ENCODE measurements at places on chromosomes 1 and 21. TPM values are rescaled to one million over a fixed set of nuclear protein-coding genes. Genes with fewer than 3 reads are reported as not detected.

DNA sequence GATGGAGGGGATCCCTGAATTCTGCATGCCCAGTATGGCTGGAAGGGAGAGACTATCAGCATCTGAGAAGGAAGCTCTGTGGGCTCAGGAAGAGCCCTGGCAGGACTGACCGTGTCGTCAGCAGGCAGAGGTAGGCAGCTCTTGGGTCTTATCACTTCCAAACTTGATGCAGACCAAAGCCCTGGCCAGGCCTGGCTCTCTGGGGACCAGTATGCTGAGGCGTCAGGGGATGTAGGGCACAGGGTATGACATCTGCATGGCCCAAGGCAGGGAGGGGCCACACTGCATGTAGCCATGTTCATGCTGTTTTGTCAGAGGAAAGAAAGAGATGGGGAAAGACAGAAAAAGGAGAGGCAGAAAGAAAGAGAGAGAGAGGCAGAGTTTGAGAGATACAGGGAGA is 6.3 kb downstream of the FGR start:
- DNase-seq = no peak

Gene BMP8A
- 0.27 TPM for total RNA-seq

DNA sequence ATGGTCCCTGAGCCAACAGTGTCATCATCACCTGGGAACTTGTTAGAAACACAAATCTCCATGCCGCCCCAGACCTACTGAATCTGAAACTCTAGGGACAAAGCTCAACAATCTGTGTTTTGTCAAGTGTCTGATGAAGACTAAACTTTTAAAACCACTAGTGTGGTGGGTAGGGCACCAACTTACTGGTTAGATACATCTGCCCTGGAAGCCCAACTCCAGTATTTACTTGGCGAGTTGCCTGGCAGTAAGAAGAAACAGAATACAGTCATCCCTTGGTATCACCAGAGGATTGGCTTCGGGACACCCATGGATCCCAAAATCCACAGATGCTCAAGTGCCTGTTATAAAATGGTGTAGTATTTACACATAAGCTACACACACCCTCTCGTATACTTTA is 367.9 kb upstream of the DUSP10 start:
- DNase-seq = no peak

- DNase-seq = no peak
Observed at GRCh38 chr1:30058970-30059369, 664.4 kb downstream of the MATN1 start.

Gene CDC7
- 0.36 TPM for total RNA-seq

Gene RAB25
- total RNA-seq = not detected

Gene SELP
- 9.4 TPM for total RNA-seq

DNA sequence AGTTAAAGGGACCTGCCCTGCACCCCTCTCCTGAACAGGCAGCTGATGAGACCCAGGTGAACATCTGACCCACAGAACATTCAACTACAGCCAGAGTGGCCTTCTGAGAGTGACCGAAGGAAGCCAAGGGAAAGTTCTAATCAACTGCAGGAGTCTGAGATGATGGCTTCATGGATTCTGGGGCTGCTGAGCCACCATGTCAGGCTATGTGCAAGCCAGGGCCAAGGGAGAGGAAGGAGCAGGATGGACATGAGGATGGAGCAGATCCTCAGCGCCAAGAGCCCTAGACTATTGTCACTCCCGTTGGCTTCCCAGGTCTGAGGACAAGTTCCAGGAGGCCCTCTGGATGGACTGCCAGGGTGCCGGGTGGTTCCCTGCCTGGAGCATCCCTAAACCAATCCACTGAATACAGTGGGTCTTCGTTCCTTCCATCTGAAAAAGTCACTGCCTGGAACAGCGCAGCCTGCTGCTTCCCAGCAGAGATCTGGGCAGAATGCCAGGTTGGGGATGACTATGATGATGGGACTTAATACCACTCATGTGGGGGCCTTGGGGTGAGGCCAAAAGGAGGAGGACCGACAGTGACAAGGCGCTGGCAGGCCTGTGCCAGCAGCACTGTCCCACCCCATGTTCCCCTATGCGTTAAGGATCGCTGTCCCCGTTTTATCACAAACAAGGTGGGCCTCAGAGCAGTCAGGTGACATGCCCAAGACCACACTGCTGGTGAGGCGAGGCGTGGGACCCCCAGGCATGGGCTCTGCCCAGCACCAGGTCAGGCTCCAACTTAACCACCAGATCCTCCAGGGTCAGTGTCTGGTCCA is 19.8 kb downstream of the SPOCD1 start:
- peak; percentile 61 for DNase-seq

GRCh38 chr1:17194615-17195528 is 10.1 kb upstream of the PADI1 start:
- DNase-seq = peak; percentile 28
